T-helper 1 cell (primary cell): ENCODE measurements at places on chromosomes 5 and 9.

GRCh38 chr9:80699511-80699998 lies 989.8 kb downstream of the TLE1 start:
- DNase-seq = no peak

DNA sequence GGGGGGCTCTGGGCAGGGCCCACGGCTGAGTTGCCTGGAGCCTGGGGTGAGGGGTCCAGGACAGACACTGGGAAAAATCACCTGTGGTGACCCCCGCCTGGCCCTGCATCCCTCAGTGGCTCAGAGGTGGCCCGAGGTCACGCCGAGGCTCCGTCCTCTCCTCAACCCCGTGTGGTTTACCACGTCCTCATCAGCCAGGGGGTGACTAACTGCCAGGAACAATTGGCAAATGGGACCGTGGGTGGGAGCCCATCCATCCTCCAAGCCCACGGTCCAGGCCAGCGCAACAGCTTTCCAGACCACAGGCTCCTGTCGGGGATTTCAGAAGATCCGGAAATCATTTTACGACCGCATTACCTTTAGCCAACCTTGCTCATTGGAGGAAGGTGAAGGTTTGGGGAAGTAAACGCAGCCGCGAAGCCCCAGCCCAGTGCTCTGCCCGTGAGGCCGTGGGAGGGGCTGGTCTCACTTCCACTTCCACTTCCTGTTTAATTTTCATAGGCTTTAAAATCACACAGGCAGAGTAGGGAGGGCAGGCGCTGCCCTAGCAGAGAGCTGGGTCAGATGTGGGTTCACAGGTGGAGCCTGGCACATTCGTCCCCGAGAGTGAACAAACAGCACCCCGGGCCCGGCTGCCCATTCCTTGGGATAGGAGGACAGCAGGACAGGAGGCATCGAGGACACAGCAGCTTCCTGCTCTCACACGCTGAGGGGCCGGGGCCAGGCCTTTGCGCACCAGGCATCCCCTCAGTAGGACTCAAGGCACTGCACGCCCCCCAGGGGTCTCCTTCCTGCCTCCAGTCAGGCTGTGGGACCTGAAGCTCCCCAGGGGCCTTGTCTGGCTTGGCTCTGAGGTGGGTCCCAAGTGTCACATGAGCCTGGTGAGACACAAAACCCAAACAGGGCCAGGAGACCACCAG lies 19.8 kb upstream of the SLC9A3 start:
- peak; percentile 5 for DNase-seq

- DNase-seq = no peak
Measured at GRCh38 chr9:72858089-72858912, 94.6 kb downstream of the ALDH1A1 start.

GRCh38 chr5:166786889-166787288 lies 1504.6 kb upstream of the WWC1 start:
- DNase-seq = no peak

GRCh38 chr5:92003806-92004205 lies 620.7 kb upstream of the ARRDC3 start:
- no peak for DNase-seq

GRCh38 chr9:134139081-134139480 lies 3.2 kb downstream of the WDR5 start:
- no peak for DNase-seq

DNA sequence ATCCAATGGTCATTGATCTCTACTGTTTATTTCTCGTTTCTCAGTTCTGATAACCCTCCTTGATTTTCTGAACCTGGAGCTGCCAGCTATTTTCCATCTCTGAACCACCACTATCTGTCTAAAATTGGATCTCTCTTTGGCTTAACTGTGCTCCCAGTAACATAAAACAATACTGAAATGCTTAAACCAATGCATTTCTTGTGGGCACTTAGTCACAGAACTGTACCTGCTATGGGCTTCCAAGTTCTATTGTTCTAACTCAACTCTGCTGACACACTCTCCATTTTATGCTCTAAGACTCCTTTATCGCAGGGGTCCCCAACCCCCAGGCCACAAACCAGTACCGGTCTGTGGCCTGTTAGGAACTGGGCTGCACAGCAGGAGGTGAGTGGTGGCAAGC lies 120.6 kb downstream of the LHFPL2 start:
- no peak for DNase-seq

DNA sequence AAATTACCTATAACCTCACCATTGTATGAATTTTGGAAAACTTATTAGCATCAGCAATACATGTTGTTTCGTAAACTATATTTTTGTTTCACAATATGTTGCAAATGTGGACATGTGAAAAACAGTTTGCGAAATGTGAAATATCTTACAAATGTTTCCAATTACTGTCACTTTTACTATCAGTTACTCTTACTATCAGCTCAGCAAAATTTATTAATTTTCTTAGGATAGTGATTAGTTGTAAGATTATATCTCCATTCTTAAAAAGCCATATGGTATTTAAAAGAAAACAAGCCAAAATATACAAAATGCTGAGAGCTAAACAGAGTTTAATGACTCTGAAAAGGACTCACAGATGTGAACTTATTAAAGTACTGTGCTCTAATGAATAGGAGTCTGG lies 111.9 kb upstream of the LPAR1 start:
- DNase-seq = no peak

DNA sequence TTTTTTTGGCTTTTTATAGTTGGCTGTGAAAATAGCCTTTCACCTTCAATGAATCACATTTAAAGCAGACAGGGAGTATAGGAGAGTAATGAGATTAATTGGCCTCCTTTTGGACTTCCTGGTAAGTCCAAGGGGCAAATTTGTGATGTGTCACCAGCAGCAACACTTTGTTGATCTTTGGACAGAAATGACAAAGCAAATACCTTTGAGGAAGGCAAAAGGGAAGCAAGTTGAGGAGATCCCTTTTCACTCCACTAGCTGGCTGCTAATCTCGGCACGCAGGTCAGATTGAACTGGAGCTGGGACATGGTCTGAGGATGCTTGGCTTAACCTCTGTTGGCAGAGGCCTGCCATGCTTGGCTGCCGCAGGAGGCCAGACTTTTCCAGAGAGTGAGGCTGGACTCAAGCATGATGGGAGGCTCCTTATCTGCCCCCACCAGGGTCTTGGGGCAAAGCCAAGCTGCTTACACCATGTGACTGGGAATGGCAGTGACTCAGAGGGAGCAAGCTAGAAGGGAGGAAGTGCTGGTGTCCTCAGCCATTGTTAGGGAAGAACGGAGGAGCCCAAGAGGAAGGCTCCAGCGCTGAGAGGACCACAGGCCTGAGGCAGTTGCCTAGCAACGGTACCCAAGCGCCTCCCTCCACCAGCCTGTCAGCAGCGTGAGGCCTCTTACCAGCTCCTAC lies 174.5 kb upstream of the MAP1B start:
- no peak for DNase-seq

GRCh38 chr5:139667730-139668063 lies 19.5 kb downstream of the CXXC5 start:
- no peak for DNase-seq

- DNase-seq = no peak
Measured at GRCh38 chr9:68750786-68751185, 45.7 kb downstream of the PIP5K1B start.

DNA sequence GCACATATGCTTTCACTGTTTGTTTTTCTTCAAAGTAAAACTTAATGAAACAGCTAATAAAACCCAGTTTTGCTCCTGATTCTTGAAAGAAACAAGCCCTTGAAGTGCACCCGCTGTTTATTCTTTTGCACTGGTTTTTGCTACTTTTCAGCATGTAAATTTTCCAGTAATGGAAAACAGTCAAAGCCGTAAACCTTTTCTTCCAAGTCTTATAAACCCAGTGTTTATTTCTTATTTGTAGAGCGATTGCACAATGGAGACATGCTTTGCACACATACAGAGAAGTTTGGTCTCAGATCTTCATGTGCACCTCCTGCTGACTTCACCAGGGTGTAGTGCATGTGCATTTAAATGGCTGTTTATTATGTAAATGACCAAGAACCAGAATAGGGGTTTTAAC lies 51.8 kb downstream of the ATG10 start:
- DNase-seq = no peak

GRCh38 chr5:61332358-61332749 lies 296 bp downstream of the ZSWIM6 start:
- DNase-seq = peak; percentile 15

DNA sequence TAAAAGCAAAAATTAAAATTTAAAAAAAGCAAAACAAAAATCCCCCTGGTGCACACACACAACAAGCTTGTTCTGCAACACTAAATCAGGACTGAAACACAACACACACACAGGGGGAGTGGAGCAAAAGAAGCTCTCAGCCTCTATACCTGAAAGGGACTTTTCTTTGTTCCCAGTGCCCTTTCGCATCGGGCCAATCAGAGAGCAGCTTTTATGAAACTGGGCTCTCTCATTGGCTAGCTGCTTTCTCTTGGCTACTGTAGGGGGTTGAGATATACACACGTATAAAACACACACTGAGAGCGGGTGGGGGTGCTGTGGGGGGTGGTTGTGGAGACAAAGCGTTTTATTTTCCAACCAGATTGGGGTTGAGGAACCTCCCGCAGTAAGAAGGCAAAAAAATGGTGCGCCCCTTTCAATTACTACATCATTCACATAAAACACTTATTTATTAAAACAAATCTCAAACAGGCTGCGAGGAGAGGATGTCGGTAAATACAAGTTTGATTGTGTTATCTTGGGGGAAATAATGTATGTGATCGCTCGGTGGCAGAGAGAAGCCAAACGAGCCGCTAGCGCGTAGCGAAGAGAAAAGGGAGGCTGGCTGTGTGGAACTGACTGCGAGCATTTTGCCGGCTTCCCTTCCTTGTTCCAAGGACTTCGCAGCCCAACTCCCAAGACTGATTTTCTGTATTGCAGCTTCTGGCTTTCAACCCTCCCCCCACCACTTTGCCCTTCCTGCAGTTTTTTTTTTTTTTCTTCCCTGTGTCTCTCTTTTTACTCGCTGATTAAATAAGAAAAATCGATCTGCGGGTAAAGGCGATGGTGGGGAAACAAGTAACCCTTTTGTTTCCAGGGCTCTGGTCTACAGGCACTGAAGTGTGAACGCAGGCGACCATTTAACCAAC lies 2.5 kb upstream of the ZNF608 start:
- DNase-seq = no peak

GRCh38 chr9:74865177-74865576 lies 22.5 kb downstream of the TRPM6 start:
- DNase-seq = no peak

- DNase-seq = no peak
Measured at GRCh38 chr5:56413546-56413945, 180.4 kb upstream of the ANKRD55 start.

DNA sequence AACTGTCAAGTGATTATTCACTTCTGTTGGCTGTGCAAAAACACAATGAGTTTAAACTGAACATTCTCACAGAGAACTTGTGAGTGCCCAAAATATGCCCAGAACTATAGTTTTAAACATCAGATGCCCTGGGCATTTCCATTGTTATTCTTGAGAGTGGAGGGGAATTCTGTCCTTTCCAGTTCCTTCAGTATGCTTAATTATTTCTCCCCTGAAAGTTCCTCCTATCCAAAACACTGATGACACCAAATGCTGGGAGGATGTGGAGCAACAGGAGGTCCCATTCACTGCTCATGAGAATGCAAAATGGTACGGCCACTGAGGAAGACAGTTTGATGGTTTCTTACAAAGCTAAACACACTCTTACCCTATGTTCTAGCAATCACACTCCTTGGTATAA lies 55.5 kb downstream of the ROR2 start:
- no peak for DNase-seq

GRCh38 chr5:40904205-40904993 lies 4.9 kb upstream of the C7 start:
- no peak for DNase-seq

DNA sequence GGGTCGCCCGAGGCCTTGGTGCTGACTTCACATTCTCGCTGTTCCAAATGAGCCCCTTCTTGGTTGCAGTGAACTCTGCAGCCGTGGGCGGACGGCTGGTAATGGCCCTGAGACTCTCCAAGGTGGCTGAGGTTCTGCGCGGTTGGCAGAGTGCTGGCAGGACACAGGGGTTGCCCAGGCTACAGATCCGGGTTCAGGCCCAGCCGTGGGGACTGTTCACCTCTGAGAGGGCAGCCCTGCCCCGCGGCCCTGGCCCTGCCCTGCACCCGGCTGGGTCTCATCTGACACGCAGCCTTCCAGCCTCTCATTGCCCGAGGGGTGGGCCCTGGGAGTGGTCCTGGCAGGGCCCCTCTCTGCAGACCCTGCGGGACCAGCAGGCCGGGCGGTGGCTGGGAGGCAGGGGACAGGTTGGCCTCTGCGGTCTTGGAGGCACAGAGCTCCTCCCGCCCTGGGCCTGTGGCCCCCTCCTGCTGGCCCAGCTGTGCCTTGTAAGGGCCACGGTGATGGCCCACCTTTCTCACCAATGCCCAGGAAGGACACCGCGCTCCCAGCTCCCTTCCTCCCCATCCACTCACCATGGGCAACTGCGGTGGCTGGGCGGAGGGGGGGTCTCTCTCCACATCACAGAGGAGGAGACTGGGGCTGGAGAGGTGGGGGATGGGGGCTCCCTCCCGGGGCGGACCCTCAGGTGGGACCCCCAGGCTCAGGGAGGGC lies 51.6 kb downstream of the AHRR start:
- no peak for DNase-seq

DNA sequence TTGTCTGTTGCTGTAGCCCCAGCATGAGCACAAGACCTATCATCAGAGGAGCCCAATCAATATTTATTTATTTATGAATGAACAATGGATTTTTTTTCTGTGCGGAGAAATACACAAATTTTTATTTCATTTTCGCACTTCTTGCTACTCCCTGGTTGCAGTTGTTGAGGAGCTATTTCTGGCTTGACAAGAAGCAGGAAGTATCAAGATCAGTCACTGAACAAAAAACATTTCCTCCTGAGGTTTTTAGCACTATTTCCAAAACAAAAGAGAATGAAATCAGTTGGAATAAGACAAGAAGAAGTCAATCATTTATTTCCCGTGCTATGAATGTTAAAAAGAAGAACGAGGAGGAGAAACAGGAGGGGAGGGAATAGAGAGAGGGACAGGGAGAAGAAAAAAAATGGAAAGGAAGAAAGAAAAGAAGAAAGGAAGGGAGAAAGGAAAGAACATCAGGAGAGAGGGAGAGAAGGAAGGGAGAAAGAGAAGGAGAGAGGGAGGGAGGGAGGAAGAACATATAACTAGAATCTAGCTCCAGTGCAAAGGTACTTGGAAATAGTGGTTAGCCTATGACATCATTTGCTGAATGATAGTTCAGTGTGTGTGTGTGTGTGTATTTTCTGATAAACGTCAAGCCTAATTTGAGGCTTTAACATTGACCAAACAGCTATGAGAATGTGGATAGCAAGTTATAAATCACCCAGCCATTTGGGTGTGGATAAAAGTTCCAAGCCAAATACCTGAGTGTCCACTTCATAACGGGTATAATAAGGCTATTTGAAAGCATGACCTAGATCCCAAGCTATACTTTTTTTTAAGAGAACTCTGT lies 586.0 kb downstream of the EBF1 start:
- no peak for DNase-seq

DNA sequence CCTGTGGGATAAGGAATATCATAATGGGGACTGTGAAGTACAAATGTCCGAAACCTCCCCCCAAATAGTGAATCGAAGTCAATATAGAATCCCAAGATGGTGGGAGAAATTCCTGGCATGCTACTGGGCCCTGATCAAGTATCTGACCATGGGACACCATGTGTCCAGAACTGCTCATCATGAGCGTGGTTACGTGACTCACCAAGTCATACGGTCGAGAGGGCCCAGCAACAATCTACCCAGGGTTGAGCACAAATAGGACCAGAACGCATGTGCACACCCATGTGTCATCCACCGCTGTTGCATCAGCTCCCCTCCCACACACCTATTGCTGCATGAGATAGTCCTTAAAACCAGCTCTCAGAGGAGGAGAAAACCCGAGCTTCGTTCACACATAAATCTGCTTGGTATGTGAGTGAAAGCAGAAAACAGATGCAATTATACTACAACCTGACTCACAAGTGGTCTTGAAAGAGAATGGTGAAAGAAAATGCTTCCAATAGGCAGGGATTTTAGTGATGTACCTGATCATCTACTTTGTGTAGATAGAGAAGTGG lies 353.2 kb downstream of the CWC27 start:
- no peak for DNase-seq
